ENCODE measurements at places on chromosomes 11 and 22.

- DNase-seq: no peak
These were observed 28.8 kb upstream of the CHORDC1 start for GRCh38 chr11:90251599-90251998.

DNA sequence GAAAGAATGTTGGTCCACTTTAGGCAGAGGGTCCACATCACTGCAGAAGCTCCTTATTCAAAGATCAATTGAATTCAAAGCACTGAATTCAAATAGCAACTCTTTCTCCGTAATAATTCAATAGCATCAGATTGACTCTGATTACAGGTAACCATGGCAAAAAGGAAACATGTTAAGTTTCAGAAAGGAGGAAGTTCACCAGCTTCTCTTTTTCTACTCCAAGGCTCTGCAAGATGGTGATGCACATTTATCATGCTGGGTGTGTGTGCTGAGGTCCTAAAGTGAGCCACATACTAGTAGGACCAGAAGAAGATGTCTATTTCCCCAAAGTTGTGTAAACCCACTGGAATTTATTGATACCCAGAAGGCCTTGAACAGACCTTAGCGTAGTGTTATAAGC lies 18.0 kb upstream of the DRD2 start:
- DNase-seq: no peak

- no peak for DNase-seq
These were observed 515.4 kb downstream of the RAB38 start for GRCh38 chr11:87659807-87660206.

DNA sequence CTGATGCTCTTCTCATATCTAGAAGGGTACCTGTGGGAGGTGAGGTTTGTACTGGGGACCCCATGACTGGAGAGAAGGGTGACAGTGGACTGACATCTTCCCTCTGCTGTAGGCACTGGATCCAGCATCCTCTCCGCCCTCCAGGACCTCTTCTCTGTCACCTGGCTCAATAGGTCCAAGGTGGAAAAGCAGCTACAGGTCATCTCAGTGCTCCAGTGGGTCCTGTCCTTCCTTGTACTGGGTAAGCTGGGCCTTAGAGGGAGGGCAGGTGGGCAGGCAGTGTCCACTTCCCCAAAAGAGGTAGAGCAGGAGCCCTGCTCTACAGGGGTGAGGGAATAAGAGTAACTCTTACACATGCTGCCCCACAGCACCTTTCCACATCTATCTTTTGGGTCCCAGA lies 15.9 kb downstream of the DGAT2 start:
- DNase-seq: no peak

- peak; percentile 36 for DNase-seq
These were observed 475 bp downstream of the PITPNB start for GRCh38 chr22:27918341-27919221.
